ENCODE measurements at places on chromosomes 1 and 21. TPM values are rescaled to one million over a fixed set of nuclear protein-coding genes. Genes with fewer than 3 reads are reported as not detected.

DNA sequence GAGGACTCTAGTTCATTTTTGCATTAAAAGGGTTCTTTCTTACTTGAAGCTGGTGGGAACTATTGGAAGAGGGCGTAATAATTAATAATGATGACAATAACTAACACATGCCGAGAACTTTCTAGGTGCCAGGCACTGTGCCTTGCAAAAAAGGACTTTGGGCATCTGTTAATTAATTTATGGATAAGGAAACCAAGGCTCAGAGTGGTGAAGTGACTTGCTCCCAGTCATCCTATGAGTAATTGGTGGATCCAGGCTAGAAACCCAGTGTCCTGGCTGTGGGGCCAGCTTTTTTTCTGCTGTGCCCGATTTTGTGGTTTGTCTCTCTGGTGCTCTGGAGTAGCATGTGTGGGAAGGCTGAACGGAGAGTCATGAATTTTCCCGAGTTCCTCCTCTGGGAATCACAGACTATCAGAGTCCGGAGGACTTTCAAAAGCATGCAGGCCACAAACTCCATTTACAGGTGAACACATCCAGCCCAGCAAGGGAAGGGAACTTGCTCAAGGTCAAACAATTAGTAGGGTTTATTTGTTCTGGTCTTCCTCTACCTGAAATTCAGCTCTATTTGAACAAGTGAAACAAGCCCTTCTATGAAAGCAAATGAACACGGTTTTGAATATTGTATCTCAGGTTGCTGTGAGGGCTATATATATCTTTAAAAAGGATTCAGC, 23.4 kb downstream of the ROR1 start:
- DNase-seq: no peak

- no peak for DNase-seq
Measured at GRCh38 chr21:45279446-45280177, 8.1 kb downstream of the POFUT2 start.

- DNase-seq: no peak
Measured at GRCh38 chr21:45412909-45413611, 8.1 kb downstream of the COL18A1 start.

GRCh38 chr1:101769520-101769919, 227.2 kb downstream of the OLFM3 start:
- DNase-seq: no peak

DNA sequence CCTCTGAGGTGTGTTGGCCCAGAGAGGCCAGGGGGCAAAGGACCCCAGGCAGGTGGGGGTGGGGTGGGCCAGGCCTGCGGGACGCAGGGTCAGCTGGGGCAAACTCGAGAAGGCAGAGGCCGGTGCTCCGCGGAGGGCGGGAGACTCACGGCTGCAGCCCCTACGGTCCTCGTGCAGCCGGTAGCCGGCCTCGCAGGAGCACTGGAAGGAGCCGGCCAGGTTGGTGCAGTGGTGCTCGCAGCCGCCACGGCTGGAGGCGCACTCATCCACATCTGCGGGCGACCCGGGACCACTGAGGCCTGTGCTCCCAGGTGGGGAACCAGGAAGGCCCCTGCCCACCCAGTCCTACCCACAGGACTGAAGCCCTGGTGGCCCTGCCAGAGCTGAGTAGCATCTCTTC, 55.3 kb downstream of the ARHGEF16 start:
- no peak for DNase-seq

GRCh38 chr1:227260433-227260832, 57.9 kb downstream of the CDC42BPA start:
- DNase-seq: no peak

The FMO5 gene
- total RNA-seq: 4.7 TPM
